ENCODE measurements at places on chromosomes 4 and X.

GRCh38 chr4:122393276-122393675 is 14.5 kb downstream of the ADAD1 start:
- no peak for DNase-seq

- DNase-seq = no peak
These were observed 34.7 kb downstream of the FGF2 start for GRCh38 chr4:122861172-122861943.

DNA sequence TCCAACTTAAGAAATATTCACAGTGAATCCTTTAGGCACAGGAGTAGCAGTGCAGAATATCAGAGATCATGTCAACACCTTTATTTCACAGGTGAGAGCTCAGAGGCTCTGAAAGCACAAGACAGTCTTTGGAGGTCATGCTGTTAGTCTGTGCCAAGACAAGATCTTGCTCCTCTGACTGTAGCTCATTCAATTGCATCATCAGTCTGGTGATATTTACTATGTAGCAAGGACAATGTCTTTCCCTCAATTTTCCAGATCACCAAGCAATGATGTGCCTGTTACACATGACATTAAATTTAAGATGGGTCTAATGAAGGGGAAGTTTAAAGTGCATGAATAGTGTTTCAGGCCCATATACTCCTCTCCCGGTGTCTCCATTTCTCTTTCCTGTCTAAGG is 277.5 kb downstream of the IL15 start:
- no peak for DNase-seq

- DNase-seq = no peak
These were observed 142.3 kb downstream of the ARHGAP24 start for GRCh38 chr4:85617202-85617601.

GRCh38 chrX:120462370-120462769 is 6.7 kb downstream of the LAMP2 start:
- no peak for DNase-seq

GRCh38 chrX:77087529-77088169 is 359.5 kb upstream of the FGF16 start:
- no peak for DNase-seq

GRCh38 chr4:112053825-112054350 is 91.4 kb upstream of the FAM241A start:
- DNase-seq = no peak

- no peak for DNase-seq
These were observed 24.8 kb downstream of the LRBA start for GRCh38 chr4:150990250-150990649.

GRCh38 chr4:40057586-40058091 is 989 bp downstream of the N4BP2 start:
- peak; percentile 77 for DNase-seq

DNA sequence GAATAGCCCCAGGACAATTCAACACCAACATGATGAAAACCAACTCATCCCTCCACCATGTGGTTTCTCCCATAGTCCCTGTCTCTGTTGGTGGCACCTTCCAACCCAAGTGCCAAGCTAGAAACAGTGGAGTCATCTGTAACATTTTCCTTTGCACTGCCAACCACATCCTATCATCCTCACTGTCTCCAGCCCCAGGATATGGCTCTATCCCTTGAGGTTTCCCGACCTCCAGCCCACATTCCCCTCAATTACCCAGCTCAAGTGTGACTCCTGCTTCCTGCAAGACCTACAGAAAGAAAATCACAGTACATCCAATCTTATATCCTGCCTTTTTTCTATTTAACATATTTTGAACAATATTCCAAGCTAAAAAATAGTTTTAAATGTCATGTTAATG is 24.2 kb downstream of the PNMA6F start:
- DNase-seq = no peak

DNA sequence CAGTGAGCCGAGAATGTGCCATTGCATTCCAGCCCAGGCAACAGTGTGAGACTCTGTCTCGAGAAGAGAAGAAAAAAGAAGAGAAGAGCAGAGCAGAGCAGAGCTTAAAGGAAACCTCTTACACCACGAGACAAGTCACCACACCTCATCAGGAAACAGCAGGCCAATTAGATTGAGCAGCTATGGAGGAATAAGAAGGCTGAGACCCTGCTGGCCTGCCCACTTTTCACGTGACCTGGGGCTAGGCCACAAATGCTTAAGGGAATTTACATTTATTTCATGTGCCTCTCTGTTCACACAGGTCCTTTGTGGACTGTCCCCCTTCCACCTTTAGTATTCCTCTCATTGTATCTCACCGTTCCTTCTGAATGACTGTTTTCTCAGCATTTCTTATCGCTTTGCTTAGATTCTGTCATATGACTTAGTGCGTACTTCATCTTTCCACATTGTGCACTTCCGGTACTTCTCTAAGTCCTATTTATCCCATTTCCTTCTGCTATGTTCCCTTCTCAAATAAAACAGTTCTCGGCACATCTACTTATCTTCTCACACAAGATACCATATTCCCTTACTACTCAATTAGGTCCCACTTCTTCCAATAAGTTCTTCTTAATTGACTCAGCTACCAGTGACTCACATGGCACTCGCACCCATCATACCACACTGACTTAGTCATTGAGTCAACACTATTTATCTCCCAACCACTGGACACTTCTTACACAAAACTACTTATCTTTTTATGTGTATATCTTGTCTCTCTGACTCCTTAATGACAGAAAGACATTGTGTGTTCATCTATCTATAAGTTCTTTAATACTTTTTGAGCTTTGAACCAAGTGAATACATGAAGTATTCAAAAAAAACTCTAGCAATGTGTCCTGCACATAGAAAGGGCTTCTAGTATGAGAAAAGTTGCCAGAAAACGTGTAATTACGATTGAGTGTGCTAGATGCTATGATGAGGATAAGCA is 11.0 kb downstream of the CUL4B start:
- DNase-seq = peak; percentile 30

- no peak for DNase-seq
These were observed 33.4 kb downstream of the GATB start for GRCh38 chr4:151727365-151727764.

DNA sequence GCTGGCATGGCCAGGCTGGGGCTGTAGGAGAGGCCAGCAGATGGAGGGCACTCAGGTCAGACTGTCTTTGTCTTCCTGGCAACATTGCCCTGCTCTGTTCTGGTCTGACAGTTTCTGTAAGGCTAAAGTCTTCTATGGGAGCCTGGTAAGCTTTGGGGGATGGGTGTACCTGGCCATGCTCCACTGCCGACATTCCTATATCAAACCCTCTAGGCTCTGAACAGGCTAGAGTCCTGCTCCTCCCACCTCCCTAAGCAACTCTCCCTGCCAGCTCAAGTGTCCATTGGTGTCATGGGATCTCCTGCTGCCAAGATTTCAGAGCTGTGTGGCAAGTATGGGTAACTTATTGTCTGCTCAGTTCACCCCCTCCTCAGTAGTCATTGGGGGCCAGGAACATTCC is 163.5 kb upstream of the UGT8 start:
- no peak for DNase-seq
